ENCODE measurements at places on chromosomes 7 and 10.

DNA sequence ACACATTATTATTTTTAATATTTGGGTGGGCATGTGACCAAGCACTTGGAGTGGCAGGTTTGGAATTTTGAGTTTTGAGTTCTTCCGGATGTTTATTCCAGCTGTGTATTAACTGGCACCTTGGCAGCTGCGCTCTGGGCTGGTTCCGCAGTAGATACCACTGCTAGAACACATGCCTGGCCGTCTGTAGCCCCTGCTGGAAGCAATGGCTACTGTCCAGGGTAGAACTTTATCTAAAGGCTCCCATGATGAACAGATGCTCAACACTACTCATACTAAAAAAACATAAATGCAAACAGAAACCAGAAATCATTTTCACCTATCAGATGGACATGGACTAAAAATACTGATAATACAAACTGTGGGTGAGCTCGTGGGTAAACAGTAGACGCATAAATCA, 19.4 kb upstream of the SH3PXD2A start:
- no peak for DNase-seq

DNA sequence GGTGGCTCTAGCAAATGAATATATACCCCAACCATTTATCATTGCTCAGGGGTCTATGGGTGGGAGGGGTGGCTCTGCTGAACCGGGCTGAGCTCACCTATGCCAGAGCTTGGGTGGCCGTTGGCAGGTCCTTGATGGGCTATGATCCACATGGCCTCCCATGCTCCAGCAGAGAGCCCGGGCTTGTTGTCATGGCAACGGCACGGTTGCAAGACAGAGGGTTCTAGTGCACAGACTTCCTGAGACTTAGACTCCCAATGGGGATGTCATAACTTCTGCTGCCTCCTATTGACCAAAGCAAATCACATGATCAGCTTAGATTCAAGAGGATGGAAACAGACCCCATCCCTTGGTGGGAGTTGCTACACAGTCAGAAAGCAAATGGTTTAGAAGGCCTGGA, 36.4 kb upstream of the CARD11 start:
- no peak for DNase-seq

DNA sequence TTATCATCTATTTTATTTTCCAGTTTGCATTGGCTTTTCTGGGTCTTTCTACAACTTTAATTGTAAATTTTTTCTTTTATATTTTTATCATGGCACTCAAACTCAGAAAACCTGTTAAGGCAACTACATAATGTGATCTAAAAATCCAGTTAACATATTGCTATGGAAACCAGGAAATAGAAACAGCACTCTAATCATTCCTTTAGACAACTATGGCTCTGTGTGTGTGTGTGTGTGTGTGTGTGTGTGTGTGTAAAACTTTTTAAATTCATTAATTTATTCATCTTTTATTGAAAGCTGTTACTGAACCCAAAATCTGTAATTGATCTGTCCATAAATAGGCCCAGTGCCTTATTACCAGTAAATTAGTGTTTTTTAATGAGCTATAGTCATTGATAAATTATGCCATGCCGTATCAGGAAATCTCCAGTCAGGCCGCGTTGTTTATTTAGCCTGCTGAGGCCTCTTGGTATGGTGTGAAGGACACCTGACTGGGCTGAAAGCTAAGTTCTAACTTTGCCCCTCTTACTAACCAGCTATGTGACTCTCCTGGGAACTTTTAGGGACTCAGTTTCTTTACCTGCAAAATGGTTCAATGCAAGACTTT, 1.5 kb upstream of the MET start:
- DNase-seq: no peak

DNA sequence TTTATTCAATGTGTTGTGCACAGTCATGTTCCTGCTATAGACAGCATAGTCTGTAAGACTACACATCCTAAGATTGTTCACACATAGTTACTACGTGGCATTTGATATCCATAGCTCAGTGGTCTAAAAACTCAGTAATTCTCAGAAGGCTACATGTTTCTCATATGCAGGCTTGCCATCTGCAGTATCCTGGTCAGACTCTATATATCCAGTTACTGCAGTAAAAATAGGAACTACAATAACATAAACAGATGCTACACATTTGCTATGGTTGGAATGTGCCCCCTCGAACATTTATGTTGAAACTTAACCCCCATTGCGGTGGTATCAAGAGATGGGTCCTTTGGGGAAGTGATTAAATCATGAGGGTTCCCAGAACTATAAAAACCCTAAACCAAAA, 1377.8 kb upstream of the LRRTM3 start:
- no peak for DNase-seq

- no peak for DNase-seq
Measured at GRCh38 chr10:51892965-51893658, 193.7 kb upstream of the CSTF2T start.

- peak; percentile 82 for DNase-seq
Measured at GRCh38 chr10:78944723-78945312, 123.9 kb upstream of the ZMIZ1 start.
